ENCODE measurements at places on chromosomes 5 and 9.

- no peak for DNase-seq
These were observed 409.9 kb upstream of the ADAMTS16 start for GRCh38 chr5:4730279-4730678.

- DNase-seq, result no peak
These were observed 35.7 kb upstream of the GABRP start for GRCh38 chr5:170747851-170748250.

- DNase-seq, result no peak
These were observed 566 bp downstream of the GPR21 start for GRCh38 chr9:123033864-123034601.

- no peak for DNase-seq
These were observed 55.5 kb upstream of the STC2 start for GRCh38 chr5:173383711-173384110.

DNA sequence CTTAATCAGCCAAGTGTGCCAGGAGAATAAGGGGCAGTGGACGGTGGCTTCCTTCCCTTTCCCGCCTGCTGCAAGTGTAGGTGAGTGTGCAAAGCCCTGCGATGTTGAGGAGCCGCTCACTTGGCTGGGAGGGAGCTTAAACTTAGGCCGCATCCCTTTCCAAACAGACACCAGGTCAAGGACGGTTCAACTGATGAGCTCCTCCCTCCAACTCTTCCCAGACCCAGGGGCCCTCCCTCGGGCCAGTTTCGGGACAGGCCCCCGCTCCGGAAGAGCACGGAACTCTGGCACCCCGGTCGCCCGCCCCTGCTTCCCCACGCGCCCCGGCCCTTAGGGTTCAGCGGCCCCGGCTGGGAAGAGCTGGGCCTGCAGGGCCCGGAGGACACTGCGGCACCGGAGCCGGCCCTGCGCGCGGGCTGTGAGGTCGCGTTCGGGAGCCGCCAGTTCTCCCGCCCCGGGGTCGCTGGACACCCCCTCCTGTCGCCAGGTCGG, 481 bp downstream of the MRPL36 start:
- no peak for DNase-seq

DNA sequence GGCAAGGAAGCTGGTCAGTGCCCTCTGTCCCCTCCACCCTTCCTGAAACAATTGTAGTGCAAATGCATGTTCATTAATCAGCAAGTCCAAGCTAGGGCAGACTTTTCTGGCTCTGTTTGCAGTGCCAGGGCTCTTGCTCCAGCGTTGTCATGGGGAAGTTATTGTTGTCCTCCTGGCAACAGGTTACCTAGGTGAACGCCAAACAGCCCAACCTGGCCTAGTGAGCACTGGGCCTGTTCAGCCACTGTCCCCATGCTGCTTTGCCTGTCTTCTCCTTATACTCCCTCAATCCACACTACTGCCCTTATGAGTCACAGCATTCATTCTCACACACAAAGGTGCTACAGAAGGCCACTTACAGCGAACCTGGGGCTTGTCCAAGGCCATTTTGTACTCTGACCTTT, 34.5 kb upstream of the GLIS3 start:
- no peak for DNase-seq

GRCh38 chr9:92978345-92978875, 31.1 kb downstream of the FGD3 start:
- no peak for DNase-seq

DNA sequence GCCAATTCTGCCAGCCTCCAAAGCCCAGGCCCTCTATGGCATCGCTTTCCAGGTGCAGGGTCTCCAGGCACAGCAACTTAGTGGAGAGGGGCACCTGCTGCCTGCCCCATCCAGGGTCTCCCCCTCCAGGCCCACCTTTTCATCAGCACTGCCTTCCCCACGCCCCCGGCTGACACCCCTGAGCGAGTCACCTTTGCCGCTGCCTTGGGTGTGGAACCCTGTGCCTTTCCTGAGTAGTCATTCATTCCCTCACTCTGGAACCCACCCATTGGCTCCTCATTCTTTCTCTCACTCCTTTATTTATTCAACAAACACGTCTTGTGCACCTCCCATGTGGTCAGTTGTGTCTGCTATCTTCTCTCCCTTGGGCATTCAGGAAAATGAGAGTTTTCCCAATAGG, 14.5 kb upstream of the RPL26L1 start:
- DNase-seq, result no peak

DNA sequence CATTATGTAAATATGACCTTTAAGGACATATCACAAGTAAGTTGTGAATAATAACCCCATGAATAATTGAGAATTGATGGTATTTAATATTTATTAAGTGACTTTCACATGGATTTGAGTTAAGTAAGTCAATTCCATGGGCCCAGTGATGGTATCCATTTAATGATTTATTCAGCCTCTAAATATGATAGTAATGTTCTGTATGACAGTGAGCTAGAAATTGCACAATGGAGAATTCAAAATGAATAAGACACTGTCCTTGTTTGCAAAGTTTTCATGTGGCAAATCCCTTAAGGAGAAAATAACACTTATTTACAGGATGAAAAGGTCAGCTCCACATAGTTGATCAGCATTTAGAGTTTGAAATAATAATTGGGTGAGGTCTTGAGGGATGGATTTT, 160.7 kb downstream of the PDE4D start:
- DNase-seq, result no peak

DNA sequence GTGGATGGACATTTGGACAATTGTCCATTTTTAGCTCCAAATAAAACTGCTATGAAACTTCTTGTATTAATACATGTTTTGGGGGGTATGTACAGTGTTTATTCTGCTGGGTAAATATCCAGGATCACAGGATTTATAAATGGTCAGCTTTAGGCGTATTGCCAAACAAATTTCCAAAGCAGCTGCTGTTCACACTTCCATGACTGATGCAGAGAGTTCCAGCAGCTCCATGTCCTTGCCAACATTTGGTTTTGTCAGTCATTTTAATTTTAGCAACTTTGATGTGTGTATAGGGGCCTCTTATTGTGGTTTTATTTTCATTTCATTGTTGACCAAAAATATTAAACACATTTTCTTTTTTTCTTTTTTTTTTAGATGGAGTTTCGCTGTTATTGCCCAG, 9.8 kb upstream of the SUSD1 start:
- DNase-seq, result no peak

DNA sequence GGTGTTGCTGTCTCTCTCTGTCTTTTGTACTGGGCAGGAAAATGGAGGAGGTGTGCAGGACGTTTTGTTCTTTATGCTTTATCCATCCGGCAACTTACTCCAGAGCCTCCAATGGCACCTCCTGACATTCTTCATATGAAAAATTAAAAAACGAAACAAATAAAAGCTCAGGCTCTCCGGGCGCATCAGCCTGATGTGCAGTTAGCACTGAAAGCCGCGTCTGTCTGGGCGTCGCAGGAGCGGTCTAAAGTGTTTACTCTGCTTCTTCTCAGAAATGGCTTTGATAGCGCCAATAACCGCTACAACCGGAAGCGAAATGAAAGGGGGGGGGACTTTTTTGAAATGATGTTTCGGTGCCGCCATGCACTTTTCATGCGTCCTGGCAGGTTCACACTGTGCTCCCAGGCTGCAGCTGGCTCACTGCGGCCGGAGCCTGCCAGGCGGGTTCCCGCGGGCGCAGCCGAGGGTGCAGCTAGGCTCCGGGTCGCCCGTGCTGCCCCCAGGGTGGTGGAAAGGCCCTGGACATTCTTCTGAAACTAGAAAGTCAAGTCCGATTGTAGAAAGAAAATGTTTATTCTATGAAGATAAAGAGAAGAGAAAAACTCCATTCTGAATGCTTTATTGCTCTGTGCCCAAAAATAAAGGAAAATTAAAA, 407.7 kb upstream of the IRX1 start:
- DNase-seq, result no peak

Measured in Panc1 (cell line).